ENCODE measurements at places on chromosomes 3 and 15. TPM values are rescaled to one million over a fixed set of nuclear protein-coding genes. Genes with fewer than 3 reads are reported as not detected.

GRCh38 chr15:65767895-65768294, 24.2 kb downstream of the DENND4A start:
- no peaks in the 10 kb centered on the region for H3K27me3 ChIP-seq
- peaks cover 3% of the 10 kb centered on the region for H3K36me3 ChIP-seq
- DNase-seq = peak; percentile 26
- no peak overlapping the region for H3K27ac ChIP-seq

DNA sequence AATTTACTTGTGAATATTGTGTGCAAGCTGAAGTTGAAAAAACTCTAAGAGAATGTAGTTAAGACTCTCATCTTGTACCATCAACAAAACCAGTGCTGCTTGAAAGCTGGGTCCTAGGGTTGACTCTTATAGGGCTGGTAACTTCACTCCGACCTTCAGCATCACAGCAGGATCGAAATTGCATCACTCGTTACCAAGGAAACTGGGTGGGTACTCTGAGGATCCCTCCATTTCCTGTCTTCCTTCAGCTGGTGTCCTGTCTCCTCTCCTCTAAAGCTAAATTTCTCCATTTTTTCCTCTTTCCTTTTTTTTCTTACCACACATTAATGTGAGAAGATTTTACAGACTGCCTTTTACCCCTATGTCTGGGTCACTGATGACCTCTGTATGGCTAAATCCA, 3.0 kb upstream of the APH1B start:
- H3K27ac ChIP-seq = no peak overlapping the region
- no peak for DNase-seq
- H3K4me3 ChIP-seq = no peak overlapping the region
- peaks cover 31% of the 10 kb centered on the region for H3K4me1 ChIP-seq

Gene SLCO2A1
- total RNA-seq = not detected

Gene TRIM42
- not detected for total RNA-seq

- no peaks in the 10 kb centered on the region for H3K27me3 ChIP-seq
- H3K4me3 ChIP-seq = no peak overlapping the region
- no peak overlapping the region for H3K27ac ChIP-seq
- no peak for DNase-seq
- H3K36me3 ChIP-seq = no peaks in the 10 kb centered on the region
- peaks cover 23% of the 10 kb centered on the region for H3K4me1 ChIP-seq
Measured at GRCh38 chr3:48432411-48433371, 2.8 kb upstream of the PLXNB1 start.

DNA sequence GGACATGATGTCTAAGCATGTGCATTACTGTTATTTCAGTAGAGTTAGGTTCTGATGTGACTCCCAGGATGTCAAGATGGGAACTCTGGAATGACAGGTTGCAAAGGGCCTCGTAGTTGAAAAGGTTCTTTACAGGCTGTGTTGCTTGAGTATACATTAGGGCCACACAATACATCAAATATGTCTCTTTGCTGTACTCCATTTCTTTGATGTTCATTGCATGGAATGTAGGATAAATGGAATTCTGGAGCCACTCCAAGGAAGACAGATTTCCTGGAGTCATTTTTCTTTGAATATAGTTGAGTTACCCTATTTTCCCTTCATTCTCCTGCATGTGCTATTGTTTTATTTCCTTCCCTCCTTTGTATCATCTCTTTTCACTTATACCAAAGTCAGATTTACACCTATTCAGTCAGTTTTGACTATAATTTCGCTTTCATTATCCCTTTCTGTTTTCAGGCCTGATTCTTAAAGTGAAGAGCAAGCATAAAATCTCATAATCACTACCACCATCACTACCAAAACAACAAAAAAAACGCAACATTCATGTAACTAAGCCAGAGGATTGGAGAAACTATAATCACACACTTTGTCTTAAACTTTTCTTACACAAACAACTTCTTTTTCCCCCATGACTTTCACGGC, 61.2 kb upstream of the PTX3 start:
- no peak overlapping the region for H3K4me3 ChIP-seq
- no peaks in the 10 kb centered on the region for H3K36me3 ChIP-seq
- H3K27me3 ChIP-seq = no peaks in the 10 kb centered on the region
- no peak for DNase-seq

DNA sequence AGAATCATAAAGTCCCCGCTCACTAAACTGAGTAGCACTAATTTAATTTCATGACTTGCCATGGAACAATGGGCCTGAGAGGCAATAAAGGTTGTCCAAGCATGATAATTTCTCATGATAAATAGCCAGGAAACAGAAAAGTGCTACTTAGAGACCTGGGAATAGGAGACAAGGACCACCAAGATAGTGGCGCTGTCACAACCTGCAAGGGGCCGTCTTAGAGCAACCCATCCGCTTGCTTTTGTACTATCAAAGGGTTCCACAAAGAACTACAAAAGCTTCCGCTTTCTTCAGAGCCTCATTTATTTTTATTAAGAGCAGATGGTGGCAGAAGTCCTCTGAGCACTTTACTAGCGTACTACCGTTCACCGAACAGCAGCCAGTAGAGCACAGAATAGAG, 421.7 kb upstream of the GRM7 start:
- no peaks in the 10 kb centered on the region for H3K4me1 ChIP-seq
- H3K27me3 ChIP-seq = no peaks in the 10 kb centered on the region
- H3K36me3 ChIP-seq = no peaks in the 10 kb centered on the region

DNA sequence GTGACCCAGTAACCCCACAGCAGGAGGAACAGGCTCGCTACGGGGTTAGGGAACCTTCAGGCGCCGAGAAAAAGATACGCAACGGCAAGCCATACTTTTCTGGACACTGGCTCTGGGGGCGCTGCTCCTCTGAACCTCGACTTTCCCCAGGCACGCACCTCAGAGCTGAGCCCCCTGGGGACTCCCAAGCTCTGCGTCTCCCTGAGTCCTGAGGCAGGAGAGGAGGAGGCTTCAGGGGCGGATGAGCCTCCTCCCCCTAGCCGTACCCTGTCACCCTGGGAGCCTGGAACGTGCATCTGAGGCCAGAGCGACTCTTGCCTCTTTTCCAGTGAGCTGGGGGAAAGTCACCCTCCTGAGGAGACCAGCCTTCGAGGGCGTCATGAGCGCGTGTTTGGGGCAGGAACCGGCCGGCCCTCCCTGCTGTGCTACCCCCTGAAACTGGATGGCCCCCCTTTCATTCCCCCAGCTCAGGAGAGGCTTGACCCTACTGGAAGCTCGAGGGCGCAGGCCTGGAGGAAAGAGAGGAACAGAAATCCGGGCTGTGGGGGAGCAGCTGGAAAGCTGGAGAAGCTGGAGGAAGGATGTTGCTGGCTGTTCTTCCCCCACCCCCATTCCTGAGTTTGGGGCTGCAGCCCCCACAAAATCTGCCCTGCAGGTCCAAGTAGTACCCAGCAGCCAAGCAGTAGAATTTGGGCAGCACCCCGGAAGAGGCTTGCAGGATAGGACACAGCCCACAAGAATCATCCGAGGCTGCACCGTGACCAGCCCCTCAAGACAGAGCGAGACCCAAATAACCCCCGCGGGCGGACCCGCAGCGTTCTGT, 25.1 kb upstream of the POLG start:
- DNase-seq = no peak
- peaks cover 17% of the 10 kb centered on the region for H3K4me1 ChIP-seq
- H3K36me3 ChIP-seq = no peaks in the 10 kb centered on the region

DNA sequence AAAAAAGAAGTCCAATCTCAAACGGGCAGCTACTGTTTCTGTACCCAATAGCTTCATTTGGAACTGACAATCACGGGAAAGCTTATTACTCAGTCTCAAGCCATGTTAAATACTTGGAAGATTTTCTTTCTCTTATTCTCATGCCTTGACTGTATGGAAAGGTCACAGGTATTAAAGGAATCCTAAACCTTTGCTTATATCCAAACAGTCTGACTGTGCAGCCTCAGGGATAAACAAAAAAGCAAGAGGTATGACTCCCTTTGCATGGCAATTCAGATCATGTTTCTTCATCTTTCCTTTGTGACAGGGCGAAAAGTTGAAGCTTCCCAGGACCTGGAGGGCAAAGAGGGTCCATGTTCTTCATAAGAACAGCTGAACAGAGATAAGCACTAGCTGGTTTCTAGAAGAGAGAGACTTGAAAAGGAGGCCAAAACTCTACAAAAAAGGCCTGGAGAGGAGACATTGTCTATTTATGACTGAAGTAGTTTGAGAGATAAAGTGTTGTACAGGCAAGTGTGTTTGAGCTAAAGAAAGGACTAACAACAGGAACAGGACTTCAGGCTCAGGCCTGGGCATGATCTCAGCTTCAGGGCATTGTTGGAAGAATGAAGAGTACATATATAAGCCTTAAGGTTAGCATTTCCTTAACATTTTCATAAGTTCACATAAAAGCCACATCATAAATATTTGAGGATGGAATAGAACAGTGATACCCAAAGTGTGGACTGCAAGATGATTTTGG, 231.0 kb upstream of the THRB start:
- H3K27me3 ChIP-seq = no peaks in the 10 kb centered on the region
- no peak overlapping the region for H3K27ac ChIP-seq
- H3K4me1 ChIP-seq = no peaks in the 10 kb centered on the region
- H3K36me3 ChIP-seq = no peaks in the 10 kb centered on the region
- H3K4me3 ChIP-seq = no peak overlapping the region

- H3K27ac ChIP-seq = no peak overlapping the region
- H3K4me1 ChIP-seq = no peaks in the 10 kb centered on the region
- no peak for DNase-seq
- H3K36me3 ChIP-seq = no peaks in the 10 kb centered on the region
- no peak overlapping the region for H3K4me3 ChIP-seq
Measured at GRCh38 chr3:173630849-173631248, 233.3 kb downstream of the NLGN1 start.

DNA sequence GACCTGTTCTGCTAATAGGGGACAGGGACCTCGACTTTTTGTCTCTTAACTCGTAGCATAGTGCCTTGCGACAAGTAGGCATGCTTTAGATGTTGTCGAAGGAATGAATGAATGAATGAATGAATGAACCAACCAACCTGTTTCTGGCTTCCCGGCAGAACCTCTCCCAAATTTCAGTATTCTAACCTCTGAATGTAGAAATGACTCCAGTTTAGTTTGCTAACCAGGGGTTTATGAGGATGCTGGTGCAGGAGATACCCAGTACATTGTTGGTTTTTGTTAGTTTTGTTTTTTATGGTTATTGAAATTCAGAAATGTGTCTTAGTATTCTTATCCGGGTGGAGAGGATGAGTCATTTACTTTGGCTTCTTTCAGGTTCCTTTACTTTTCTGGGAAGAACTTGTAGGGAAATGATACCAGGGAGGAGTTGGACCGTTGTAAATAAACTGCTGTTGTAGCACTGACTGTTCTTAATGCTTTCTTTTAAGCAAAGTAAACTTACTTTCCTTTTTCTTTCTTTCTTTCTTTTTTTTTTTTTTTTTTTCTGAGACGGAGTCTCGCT, 29.6 kb upstream of the EHHADH start:
- no peaks in the 10 kb centered on the region for H3K36me3 ChIP-seq
- DNase-seq = no peak
- peaks cover 11% of the 10 kb centered on the region for H3K4me1 ChIP-seq
- H3K27me3 ChIP-seq = no peaks in the 10 kb centered on the region

Gene TRH
- not detected for total RNA-seq

Gene KIF23
- 0.20 TPM for total RNA-seq

Gene ARHGAP11A
- total RNA-seq = 8.8 TPM

GRCh38 chr15:29135309-29135657, 134.3 kb downstream of the NSMCE3 start:
- no peak overlapping the region for H3K4me3 ChIP-seq
- DNase-seq = no peak
- H3K27me3 ChIP-seq = peaks cover 2% of the 10 kb centered on the region
- no peak overlapping the region for H3K27ac ChIP-seq

- peak overlapping the region; percentile 42 for H3K27ac ChIP-seq
- H3K36me3 ChIP-seq = peaks cover 11% of the 10 kb centered on the region
- peak; percentile 59 for DNase-seq
Measured at GRCh38 chr3:36906504-36907149, 38.2 kb downstream of the TRANK1 start.

GRCh38 chr3:126107203-126107939, 23.4 kb upstream of the SLC41A3 start:
- H3K4me1 ChIP-seq = no peaks in the 10 kb centered on the region
- no peak overlapping the region for H3K27ac ChIP-seq
- no peak overlapping the region for H3K4me3 ChIP-seq
- no peaks in the 10 kb centered on the region for H3K36me3 ChIP-seq
- DNase-seq = no peak
- H3K27me3 ChIP-seq = no peaks in the 10 kb centered on the region

Gene HTR3E
- total RNA-seq = not detected

DNA sequence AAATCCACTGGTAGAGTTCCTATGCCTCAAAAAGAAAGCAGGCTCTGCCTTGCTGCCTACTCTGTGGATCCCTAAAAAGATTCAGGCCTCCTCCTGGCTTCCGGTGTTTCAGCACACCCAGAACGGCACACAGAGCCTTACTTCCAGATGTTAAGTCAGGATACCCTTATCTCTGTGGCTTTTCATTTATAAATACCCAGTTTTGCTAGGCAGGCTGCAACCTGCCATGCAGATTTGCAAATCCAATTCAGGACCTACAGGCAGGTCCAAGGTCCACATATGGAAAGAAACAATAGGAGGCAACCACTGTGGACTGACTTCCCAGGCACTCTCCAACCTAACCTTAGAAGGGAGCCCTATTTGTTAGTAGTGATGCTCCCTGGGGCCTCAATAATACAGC, 30.7 kb downstream of the EFL1 start:
- no peak overlapping the region for H3K4me3 ChIP-seq
- peaks cover 3% of the 10 kb centered on the region for H3K36me3 ChIP-seq
- H3K4me1 ChIP-seq = no peaks in the 10 kb centered on the region
- H3K27ac ChIP-seq = no peak overlapping the region

Gene TM4SF4
- not detected for total RNA-seq

DNA sequence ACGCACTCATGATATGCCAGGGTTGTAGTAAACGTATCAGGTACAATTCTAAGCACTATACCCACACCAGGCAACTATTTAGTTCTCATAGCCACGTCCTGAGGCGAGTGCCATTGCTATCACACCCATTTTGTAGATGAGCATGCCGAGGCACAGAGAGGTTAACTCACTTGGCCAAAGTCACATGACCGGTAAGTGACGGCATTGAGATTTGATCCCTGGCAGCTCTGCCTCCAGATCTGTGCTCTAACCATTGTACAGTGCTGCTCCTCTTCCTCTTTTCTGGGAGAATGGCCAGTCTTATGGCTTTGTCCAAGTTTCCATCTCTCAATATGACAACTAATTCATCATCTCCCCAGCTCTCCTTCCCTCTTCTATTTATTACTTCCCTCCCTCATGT, 18.9 kb upstream of the ATP2B2 start:
- no peaks in the 10 kb centered on the region for H3K36me3 ChIP-seq
- DNase-seq = no peak
- no peak overlapping the region for H3K27ac ChIP-seq
- H3K4me3 ChIP-seq = no peak overlapping the region
- no peaks in the 10 kb centered on the region for H3K27me3 ChIP-seq

DNA sequence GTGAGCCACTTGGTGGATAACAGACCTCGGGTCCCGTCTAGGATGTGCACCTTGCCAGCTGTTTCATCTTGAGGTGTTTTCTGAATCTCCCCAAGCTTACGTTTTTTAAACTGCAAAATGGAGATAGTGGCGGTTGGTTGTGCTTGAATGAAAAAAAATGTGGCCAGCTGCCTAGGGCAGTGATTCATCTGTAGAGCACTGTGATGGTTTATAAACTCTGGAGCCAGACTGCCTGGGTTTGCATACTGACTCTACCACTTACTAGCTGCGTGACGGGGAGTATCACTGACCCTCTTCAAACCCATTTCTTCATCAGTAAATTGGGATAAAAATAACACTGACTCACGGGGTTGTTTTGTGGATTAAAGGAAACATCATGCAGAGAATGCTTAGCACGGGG, 159.1 kb downstream of the CHL1 start:
- no peak overlapping the region for H3K27ac ChIP-seq
- no peaks in the 10 kb centered on the region for H3K4me1 ChIP-seq
- no peak for DNase-seq
- H3K4me3 ChIP-seq = no peak overlapping the region
- H3K36me3 ChIP-seq = no peaks in the 10 kb centered on the region
